ENCODE measurements at places on chromosomes 7 and 10.

DNA sequence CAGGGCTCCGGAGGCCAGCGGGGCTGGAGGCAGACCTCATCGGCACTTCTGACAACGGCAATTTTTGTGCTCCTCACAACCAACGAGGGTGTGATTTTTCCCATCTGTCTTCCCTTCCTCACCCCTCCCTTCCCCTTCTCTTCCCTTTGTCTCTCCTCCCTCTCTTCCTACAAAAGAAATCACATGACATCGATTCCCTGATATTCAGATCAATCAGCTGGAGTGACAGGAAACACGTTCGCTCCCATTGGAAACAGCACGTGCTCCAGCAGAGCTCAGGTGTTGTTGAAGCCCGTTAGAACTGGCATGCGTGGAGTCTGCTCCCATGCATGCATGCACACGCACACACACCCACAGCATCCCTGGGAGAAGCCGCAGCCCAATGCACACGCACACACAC, 222.4 kb downstream of the PTPRN2 start:
- no peak for DNase-seq

GRCh38 chr7:155597753-155598140, 46.7 kb upstream of the RBM33 start:
- DNase-seq = no peak

GRCh38 chr7:129560831-129561230, 50.7 kb upstream of the NRF1 start:
- no peak for DNase-seq

- no peak for DNase-seq
Measured at GRCh38 chr7:76278540-76278939, 23.9 kb upstream of the HSPB1 start.

GRCh38 chr7:55144333-55145317, 125.8 kb downstream of the EGFR start:
- DNase-seq = no peak

- peak; percentile 5 for DNase-seq
Measured at GRCh38 chr10:102120991-102121738, 997 bp upstream of the LDB1 start.
